Right lung (tissue), 10 donors: ENCODE measurements at places on chromosomes 2 and 18. TPM values are rescaled to one million over a fixed set of nuclear protein-coding genes. Genes with fewer than 3 reads are reported as not detected.

GRCh38 chr2:236587861-236588815, 18.5 kb downstream of the ACKR3 start:
- no peak for DNase-seq

- peak; percentile 71 for DNase-seq
Observed at GRCh38 chr2:222494104-222494739, 69.9 kb downstream of the SGPP2 start.

GRCh38 chr2:15357922-15358321, 203.2 kb downstream of the NBAS start:
- DNase-seq: no peak

GRCh38 chr2:75475976-75476375, 84.8 kb downstream of the EVA1A start:
- DNase-seq: no peak

- DNase-seq: no peak
Observed at GRCh38 chr2:156300337-156300736, 32.2 kb downstream of the NR4A2 start.

- DNase-seq: no peak
Observed at GRCh38 chr2:217277646-217278398, 418.0 kb upstream of the TNP1 start.

The AFTPH gene
- 63.5 TPM for polyA plus RNA-seq

DNA sequence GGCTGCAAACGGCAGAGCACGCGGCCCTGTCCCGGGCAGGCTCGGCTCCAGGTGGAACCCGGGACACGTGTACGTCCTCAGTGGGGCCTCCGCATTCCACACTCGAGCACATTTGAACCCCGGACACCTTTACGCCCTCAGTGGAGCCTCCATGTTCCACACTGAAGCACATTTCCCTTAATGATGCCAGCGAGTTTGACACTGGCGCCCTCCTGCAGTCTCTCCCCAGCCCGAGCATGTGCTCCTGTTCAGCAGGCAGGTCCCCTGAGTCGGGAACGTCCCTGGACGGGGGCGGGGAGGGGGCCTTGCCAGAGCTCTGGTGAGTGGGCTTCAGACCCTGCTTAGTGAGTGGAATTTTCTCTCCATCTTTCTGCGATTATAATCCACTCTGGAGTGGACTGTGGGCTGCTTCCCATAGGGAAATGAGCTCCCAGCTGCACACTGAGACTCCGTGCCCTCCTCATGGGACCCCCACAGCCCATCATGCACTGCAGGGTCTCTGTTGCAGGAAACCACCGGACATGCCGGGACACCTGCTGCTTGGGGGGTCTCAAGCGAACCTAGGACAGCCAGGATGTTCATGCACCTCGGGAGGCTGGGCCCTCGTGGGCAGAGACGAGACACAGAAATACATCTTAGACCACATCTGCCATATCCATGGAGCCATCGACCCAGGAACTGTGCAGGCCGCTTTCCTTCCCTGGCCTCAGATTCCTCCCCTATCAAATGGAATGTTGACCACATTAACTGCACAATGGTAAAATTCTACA, 70.3 kb upstream of the SNTG2 start:
- DNase-seq: no peak

DNA sequence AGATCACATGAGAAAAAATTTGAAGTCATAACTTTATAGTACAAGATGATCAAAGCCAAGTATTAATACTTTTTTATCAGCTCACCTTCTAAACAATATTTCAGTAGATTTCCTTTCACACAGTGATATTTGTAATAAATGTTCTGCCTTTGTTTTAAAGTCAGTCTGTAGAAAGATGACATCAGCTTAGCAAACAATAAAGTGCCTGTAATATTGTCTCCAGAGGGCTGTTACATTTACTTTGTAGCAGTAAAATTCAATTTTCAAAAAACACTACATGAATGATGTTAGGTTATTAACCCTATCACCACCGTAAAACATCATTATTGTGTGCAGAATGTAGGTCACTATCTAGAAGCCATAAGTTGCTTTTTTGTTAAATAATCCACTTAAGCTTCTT, 49.6 kb downstream of the ZEB2 start:
- DNase-seq: no peak

DNA sequence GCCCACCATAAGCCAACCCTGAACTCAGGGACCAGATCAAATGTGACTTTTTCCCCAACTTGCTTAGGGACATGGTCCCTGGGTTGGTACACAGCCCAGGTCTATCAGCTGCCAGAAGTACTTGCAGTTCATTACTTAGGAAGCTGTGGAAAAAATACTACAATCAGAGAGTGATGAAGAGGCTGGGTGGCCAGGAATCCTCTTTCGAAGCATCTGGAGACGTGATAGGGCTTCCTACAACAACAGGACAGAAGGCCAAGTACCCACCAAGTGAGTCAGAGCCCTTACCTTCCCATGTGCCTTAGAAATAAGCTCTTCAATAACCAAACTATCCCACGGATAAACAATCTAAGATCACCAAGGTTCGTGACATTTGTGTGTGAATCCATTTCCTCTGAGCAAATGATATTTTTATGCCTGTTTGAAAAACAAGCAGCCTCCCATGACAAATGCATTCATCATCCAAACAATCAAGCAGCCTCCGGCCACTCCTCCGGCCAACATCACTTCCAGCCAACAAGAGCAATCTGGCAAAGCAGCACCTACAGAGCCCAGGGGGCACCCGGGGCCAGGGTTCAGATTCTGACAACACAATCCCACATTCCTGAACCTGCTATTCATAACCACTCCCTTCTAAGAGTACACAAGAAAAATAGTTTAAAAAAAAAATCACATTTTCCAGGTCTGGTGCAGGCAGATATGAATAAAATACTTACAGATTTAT, 26.4 kb downstream of the TBC1D8 start:
- DNase-seq: no peak

DNA sequence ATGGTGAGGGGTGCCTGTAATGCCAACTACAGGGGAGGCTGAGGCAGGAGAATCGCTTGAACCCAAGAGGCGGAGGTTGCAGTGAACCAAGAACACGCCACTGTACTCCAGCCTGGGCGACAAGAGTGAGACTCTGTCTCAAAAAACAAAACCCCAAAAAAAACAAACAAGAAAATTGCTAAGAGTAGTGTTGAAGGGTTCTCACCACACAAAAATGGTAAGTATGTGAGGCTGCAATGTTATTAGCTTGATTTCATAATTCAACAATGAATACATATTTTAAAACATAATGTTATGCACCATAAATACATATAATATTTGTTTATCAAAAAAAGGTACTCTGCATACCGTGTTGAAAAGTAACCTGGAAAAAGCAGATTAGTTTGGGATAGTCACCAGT, 45.8 kb downstream of the PSMG2 start:
- DNase-seq: no peak

GRCh38 chr2:46535360-46535759, 56.0 kb downstream of the TMEM247 start:
- no peak for DNase-seq

DNA sequence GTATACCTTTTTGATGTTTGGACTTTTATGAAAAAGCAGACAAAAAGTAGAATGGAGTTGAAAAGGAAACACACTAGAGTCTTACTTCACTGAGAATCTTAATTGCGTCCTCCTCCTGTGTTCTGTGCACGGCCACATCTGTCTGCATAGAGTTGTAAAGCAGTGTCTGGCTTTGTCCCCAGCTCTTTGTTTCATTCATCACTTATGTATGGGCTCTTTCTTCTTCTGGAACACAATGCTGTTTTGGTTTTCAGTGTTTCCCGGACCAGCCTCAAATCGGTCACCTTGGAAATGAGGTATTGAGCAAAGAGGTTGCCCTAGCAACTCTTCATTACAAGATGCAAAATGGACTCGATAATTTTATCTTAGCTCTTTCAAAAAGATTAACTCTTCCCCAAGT, 104.3 kb upstream of the CNGA3 start:
- DNase-seq: no peak

The SPP2 gene
- polyA plus RNA-seq: not detected

DNA sequence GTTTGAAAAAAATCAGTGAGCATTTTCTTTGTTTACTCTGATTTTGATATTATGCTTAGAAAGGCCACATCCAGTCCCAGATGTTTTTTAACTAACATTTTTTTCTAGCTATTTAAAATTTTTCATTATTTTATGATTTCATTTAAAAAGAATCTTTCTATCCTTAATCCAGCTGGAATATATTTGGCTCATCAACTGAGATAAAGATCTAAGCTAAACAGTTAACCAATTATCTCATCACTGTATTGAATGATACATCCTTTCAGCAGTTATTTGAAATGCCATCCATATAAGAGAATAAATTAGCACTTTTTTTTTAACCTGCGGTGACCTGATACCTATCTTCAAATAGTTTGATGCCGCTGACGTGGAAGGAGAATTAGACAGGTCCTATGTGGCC, 245.5 kb upstream of the COPS8 start:
- no peak for DNase-seq

DNA sequence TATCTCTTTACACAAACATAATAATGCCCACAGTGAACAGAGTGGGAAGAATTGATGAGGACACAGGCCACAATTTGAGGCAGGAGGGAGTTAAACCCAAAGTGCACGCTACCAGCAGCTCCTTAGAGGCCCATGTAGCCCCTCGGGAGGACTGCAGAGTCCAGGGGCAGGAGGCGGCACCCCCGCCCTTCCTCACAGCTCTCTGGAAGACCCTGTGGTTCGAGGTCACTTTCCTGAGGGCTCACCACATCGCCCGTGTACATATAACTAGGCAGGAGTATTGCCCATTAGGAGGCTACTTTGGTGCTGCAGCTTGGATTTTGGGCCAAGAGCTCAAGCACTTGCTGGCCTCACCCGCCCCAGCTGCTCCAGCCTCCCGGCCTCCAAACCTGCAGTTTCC, 22.2 kb upstream of the CIDEA start:
- no peak for DNase-seq

GRCh38 chr2:216539791-216540241, 41.2 kb downstream of the RPL37A start:
- no peak for DNase-seq

DNA sequence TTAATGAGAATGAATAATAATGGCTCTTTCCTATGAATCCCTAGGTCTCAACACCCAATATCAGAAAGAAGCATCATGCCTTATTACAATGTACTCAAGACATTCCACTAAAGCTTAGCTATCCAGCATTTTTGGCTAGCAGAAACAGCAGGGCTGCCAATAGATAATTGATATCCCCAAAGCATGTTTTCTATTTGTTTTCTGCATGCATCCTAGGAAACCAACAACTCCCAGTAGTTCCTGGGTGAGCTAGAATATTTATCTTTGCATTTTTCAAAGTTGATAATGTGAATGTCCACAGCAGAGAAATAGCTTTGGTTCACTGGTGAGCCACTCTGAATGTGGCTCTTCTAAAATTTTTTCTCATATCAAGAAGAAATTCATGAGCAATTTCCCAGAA, 5.8 kb upstream of the ANTXR1 start:
- DNase-seq: no peak

The PTPRN gene
- polyA plus RNA-seq: 0.68 TPM
